ENCODE measurements at places on chromosomes 5 and 9.

- no peak for DNase-seq
Observed at GRCh38 chr5:43227655-43228054, 35.6 kb downstream of the NIM1K start.

- no peak for DNase-seq
Observed at GRCh38 chr5:135952683-135953082, 2.1 kb downstream of the LECT2 start.

GRCh38 chr5:40309851-40310250 lies 369.9 kb upstream of the PTGER4 start:
- DNase-seq: no peak

DNA sequence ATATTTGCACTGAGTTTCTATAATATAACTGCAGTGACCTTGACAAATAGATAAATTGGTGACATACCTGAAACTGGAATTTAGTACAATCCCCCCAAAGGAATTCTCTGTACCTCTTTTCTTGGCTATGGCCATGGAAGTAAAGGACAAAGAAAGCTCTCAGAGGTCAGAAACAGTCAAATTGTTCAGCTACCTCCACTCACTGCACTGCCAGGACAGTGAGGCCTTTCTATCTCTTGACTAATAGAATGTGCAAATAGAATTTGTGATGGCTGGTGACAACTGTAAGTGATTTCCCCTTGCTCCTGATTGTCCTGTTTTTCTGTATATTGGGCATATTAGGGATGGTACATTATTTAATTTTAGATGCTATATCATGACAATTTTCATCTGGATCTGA lies 67.1 kb downstream of the CCDC192 start:
- DNase-seq: no peak

DNA sequence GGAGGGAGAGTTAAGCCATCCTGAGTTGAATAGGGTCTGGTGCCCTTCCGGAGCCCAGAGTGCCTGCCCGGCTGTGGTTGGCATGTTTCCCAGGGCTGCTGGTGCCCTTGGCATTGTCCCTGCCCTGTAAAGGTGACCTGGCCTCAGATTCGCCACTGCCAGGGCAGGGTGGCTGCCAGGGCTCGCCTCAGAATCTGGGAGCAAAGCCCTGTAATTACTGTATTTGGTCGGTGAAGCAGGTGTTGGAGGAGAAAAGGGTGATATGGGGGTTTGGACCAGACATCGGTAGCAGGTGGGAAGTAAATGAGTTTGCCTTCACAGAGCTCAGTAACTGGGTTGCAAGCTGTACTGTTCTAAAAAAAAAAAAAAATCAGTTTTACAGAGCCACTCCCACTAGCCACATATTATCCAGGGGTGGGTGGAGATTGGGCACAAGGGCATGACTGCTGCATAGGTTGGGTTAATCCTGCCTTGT lies 47.6 kb downstream of the RGS3 start:
- DNase-seq: no peak

DNA sequence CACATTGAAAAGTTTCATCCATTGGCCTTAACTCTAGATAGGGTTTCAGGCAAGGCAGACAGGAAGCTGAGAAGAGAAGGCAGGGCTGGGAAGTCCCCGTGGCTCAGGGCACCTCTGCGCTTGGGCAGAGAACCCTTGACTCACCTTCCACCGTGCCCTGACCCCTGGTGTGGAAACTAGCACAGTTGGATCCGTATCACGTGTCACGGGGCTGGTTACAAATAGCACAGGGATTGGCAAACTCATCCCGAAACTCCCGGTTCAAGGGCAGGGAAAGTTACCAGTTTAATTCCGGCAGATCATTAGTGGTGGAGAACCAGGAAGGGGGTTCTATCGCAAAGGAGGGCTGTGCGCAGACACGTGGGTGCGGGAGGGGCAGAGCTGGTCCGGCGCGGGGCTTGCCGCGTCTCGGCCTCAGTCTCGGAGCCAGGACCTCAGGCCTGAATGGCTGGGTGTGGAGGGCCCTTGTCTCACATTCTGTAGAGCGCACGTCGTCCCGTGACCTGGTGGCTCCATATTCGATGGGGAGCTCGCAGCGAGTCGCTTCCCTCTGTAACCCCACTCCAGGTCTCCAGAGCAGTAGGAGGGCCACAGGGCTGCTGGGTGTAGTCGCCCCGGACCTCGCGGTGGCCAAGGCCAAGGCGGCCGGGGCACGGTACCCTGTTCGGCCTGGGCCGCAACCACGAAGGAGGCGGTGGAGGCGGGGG lies 771 bp upstream of the TMEM171 start:
- no peak for DNase-seq

DNA sequence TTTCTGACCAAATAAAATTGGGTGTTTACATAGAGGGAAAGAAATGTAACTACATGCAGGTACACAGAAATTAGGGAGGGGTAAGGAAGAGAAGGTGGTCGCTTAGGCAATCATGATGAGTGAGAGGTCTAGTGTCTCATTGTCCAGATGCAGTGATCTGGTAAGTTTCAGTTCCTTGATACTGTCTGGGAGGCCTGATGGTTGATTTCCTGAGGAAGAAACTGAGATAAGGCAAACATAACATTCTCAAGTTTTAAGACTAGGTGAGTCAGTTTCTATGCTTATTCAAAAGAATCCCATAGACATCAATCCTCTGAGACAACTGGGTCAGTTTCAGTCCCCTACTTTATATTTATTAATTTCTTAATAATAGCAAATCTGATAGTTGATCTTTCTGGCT lies 843.3 kb upstream of the CDH10 start:
- no peak for DNase-seq

GRCh38 chr5:142364251-142365145 lies 39.7 kb upstream of the SPRY4 start:
- DNase-seq: no peak

DNA sequence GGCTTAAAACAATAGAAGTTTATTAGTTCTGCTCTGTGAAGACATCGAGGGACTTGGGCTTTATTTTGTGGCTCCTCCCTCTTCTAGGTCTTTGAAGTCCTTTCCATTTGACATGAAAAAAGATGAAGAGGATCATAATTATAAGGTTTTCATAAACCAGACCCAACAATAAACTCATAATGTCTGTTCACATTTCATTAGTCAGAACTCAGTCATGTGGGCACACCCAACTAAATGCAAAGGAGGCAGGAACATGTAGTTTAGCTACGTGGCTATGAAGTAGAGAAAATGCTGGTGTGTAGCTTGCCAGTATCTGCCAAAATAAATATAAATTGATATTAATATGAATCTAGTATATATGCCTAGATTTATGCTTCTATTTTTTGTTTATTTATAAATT lies 393.9 kb upstream of the C9orf72 start:
- DNase-seq: no peak

- DNase-seq: no peak
Observed at GRCh38 chr5:160479926-160480325, 58.3 kb downstream of the PTTG1 start.

GRCh38 chr9:128408963-128409431 lies 11.7 kb upstream of the CERCAM start:
- DNase-seq: no peak

DNA sequence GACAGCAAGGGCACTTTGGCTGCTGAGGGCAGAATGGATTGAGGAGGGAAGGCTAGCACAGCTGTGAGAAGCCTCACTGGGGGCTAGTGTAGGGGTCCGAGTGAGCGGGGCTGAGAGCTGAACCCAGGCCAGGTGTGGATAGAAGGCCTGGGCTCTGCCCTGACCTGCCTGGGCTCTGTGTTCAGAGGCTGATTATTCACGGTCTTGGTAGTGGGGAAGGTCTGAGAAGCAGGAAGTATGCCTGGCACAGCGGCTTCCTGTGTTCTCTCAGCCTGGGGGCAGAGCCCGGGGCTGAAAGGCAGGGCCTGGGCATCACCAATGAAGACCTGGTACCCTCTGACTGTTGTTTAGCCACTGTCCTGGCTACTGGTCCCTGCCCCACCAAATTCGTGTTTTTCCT lies 136.4 kb upstream of the TBC1D2 start:
- DNase-seq: no peak

DNA sequence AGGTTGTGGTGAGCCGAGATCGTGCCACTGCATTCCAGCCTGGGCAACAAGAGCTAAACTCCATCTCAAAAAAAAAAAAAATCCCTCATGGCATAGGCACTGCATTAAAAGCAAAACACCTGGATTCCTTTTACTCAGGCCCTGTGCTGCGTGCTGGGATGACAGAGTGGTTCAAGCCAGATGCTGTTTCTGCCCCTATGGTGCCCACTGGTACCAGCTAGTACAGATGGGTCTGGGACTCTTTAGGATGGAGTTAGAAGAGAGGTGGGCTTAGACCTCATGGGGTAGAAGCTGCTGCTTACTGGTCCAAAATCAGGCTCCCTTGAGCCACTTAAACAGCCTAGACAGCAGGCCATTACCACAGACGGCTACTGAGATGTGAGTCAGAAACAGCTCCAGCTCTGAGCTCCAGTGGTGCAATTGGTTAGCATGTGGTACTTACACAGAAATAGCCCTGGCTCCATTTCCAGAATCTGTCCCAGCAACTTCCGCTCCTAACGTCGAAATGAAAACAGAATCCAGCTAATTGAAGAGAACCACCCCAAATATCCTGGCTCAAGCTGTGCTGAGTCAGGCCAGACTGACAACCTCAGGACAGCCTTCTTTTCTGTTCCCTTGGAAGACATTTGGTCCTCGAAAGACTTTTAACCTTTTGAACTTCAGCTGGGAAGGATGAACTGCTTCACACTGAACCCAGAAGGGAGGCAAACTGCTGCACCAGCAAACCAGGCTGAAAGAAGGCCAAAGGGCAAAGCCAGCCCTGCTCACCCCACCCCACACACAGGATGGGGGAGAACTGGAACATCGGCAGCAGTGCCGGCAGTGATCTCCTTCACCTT lies 15.5 kb downstream of the C5orf15 start:
- DNase-seq: no peak

DNA sequence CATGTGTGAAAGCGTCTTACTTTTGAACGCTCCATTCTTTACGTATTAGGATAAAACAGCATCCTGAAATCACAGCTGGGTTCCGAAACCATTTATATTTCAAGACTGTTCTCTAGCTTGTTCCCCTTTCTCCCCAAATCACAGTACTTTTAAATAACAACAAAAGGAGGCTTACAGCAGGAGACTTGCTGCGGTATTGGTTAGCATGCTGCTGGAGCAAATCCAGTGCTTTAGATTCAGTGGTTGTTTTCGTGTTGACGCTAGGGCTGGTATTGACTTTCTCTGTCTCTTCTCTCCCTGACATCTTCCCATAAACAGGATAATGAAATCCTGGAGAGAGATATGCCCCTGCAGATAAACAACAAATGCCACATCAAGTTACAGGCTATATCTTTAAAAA lies 103.1 kb downstream of the ZNF608 start:
- no peak for DNase-seq

DNA sequence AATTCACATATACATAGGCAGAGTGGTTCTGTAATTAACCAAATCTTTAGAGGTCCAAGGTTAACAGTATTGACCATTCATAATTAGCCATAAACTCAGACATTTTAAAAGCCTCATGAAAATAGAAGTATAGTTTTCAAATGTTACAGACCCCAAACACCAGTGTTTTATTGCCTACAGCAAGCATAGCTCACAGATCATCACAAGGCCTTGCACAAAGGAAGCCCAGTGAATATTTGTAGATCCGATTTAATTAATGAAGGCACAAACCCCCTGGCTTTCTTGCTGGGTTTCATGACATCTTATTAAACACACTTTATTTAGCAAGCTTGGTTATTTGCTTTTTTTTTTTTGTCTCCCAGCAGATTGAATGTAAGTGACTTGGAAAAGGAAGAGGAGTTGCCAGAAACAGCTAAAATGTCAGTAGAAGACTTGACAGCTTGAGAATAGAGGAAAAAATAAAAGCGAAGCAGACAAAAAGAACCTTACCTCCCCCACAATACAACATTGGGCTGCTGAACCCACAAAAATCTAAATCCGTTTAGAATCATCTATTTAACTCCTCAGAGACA lies 283.9 kb upstream of the TNC start:
- no peak for DNase-seq

GRCh38 chr5:138872841-138873465 lies 2.2 kb downstream of the LRRTM2 start:
- no peak for DNase-seq

DNA sequence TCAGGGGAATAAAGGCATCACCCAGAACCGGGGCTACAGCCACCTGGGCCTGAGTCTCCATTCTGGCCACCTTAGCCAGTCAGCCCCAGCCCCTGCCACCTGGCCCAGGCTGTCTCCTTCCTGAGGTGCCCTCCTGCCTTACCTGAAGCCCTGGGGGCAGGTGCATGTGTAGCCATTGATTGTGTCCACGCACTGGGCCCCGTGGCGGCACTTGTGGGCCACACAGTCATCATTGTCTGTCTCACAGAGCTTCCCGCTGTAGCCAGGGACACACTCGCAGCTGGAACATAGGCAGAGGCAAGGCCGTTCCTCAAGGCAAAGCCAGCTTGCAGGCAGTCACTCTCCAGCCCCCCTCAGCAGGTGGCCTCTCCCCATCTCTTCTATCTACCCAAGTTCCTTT lies 107.7 kb upstream of the PANK3 start:
- DNase-seq: no peak

DNA sequence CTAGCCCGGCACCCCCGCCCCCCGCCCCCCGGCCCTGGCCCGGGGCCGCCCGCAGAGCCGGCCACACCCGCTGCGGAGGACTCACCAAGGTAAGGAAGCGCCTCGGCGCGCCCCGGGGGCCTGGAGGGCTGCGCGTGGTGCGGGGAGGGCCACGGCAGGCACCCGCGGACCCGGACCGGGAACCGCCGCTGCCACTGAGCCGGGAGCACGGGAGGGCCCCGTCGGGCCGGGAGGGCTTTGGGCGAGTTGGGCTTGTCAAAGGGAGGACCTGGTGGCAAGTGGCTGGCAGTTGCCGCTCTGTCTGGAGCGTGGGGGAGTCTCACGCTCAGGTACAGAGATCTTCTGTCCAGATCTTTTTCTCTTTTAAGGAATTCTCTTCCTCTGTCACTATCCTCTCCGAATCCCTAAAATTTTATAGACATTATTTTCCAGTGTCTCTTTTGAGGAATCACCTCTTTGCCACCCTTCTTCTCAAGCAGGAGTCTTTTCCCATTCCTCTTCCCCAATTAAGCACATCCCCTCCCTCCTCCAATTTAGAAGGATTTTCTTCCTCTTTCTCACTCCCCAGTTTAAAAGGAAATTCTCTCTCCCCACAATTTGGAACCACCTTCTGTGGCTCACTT lies 11.3 kb upstream of the LHX2 start:
- DNase-seq: no peak

DNA sequence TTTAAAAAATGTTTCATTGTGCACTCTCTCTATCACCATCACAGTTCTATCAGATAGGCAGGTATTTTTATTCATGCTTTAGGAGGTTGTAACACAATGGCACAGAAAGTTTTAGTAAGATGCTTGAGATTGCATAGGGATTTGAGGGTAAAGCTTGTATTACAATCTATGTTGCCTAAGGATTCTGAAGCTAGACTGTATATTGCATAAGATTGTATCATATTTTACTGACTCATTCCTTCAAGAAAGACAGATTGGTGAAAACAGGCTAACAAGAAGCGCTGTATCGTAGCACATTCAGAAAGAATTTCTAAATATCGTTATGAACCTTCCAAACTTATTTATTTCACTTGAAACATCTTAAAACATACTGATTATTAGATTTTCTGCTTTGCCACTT lies 577.7 kb downstream of the EBF1 start:
- DNase-seq: no peak

All from iPS DF 19.7 (cell line).